BJ (cell line): ENCODE measurements at places on chromosomes 11 and 22.

- DNase-seq: no peak
Measured at GRCh38 chr22:38223289-38223960, 21.6 kb downstream of the MAFF start.

DNA sequence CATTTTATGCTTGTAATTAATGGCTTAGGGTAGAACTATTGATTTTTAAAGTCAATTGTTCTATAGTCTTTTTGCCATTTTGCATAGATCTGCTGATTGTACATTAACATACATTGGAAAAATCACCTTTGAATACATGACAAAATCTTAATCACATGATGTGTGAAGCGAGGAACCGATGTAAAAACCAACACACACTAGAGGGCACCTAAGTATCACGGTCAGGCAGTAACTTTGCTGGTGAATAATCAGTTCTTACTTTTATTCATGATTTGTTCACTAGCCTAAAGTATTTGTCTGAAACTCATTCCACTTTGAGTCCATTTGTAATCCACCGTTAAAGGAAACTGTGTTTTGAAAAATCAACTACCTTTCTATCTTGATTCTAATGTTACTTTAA is 28.2 kb downstream of the JHY start:
- no peak for DNase-seq

- no peak for DNase-seq
Measured at GRCh38 chr11:44834846-44835245, 108.1 kb downstream of the TSPAN18 start.

GRCh38 chr11:65556470-65557279 is 1.5 kb downstream of the LTBP3 start:
- no peak for DNase-seq

DNA sequence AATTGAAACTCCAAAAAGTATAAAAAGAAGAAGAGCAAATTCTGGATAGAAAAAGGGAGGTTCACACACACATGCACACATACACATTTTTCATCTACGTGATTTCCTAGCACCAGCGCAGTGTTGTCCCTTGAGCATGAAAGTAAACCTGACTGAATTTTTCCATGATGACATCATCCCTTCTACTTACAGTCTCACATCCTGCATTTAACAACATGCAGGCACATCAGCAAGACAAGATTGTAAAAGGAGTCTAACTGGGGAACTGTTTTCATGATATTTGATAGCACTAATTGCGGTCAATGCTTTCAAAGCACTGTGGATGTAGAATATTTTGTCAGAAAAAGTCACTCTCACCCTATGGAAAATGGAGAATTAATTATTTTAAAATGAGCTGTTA is 36.6 kb downstream of the GAS2 start:
- no peak for DNase-seq
